Mucosa of gallbladder (tissue), 1 donor: ENCODE measurements at places on chromosomes 4 and X. TPM values are rescaled to one million over a fixed set of nuclear protein-coding genes. Genes with fewer than 3 reads are reported as not detected.

Gene SPIN2A
- total RNA-seq: 1.2 TPM

Gene STATH
- total RNA-seq: not detected

Gene MORF4L2
- total RNA-seq: 254 TPM

Gene KLKB1
- 3.7 TPM for total RNA-seq

Gene OTUD6A
- total RNA-seq: not detected

Gene KIAA1210
- total RNA-seq: not detected

Gene SSX5
- not detected for total RNA-seq

Gene ARHGAP24
- 13.6 TPM for total RNA-seq

Gene STPG2
- 2.2 TPM for total RNA-seq

Gene SUPT20HL1
- 0.12 TPM for total RNA-seq

Gene LNX1
- total RNA-seq: 32.1 TPM

Gene FOXR2
- not detected for total RNA-seq

- no peak for DNase-seq
Measured at GRCh38 chr4:184471881-184472613, 2.3 kb downstream of the IRF2 start.

GRCh38 chr4:7978489-7978888 is 38.8 kb upstream of the AFAP1 start:
- no peak for DNase-seq

DNA sequence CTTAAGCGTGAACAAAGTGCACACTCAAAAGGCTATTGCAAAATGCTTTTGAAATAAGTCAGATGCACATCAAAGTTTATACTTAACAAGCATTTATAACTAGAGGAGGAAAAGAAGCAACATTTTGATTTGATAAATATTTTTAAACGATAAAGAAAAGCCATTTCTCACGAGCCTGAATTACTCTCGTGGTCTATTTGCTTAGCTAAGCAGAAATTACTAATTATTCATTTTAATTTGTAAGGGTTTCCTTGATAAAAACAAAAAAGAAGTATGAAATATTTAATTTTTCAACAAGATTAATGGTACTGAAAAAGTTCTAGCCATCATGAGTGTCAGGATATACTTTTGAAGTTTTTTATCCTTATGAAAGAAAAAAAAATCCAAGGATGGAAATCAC is 78.2 kb downstream of the UNC5C start:
- DNase-seq: no peak

GRCh38 chr4:173858471-173858870 is 328.4 kb upstream of the HAND2 start:
- DNase-seq: no peak

- no peak for DNase-seq
Measured at GRCh38 chrX:85024044-85024443, 20.4 kb downstream of the APOOL start.

DNA sequence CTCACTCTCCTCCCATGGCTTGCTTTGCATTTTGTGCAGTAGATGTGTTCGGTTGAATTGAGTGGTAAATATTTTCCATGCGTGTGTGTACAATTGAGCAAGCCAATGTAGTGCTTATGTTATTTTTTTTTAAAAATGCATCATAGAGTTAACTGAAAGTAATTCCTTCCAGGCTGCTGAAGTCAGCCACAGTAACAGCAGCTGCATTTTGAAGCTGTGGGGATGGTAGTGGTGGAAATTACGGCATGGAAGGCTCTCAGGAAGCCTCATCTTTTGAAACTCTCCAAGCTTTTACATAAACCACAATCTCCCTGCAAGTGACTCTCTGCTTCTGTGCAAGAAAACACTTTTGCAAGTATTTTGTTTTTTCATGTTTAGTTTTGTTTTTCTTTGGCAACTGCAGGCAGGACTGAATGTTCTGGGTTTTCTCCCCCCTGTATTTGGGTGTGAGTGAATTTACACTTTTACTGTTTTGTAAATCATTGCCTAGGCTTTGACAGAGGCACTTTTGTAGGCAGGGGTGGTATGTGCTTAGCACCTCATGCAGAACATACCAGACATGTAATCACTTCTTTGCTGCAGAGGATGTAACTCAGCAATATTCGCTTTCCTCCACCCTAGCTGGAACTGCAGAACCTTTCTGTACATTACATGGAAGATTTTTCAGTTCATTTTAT is 56.2 kb downstream of the LRRC66 start:
- no peak for DNase-seq

- DNase-seq: no peak
Measured at GRCh38 chr4:8732681-8733243, 138.9 kb downstream of the HMX1 start.

GRCh38 chr4:6206771-6207290 is 6.5 kb upstream of the JAKMIP1 start:
- DNase-seq: no peak

DNA sequence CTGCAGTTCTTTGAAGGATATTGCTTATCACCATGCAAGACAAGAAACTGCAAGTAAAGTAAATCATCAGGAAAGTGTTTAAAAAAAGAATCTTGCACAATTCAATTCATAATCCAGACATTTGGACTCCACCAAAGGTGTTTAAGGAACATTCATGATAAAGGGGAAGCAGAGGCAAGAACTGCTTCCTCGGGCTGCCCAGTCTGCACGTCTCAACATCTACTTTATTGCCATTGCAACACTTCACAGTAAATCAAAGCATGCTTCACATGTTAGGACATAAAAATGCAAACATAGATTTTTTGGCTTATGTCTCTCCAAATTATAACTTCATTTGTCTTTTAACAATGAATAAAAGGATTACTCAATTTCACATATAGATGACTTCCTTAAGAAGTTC is 42.5 kb downstream of the MID1 start:
- no peak for DNase-seq

DNA sequence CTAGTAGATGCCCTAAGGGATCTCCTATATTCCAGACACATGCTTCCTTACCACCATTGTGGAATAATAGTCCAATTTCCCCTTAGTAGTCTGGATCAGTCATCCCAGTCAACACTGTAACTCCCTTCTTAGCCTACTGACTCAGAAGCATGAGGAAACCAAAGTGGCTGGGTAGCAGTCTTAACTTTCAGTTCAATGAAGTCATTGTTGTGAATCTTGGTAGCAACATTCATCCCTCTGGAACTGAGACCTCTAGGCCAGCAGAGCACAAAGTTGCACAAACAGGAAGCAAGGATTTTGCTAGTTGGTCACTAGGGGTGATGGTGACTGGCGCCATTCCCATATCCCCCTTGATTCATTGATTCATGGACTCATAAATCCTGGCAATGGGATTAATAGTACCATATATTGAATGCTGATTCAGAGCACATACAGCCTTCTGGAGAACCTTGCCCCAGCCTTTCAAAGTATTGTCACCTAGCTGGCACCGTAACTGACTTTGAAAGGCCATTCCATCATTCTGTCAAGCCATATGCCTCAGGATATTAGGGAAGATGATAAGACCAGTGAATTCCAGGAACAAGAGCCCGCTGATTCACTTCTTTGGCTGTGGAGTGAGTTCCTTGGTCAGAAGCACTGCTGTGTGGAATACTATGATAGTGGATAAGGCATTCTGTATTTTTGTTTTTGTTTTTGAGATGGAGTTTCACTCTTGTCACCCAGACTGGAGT is 19.7 kb upstream of the GPAT3 start:
- no peak for DNase-seq

- DNase-seq: no peak
Measured at GRCh38 chrX:69185886-69186285, 20.6 kb upstream of the PJA1 start.

GRCh38 chr4:4613641-4614286 is 71.9 kb upstream of the STX18 start:
- DNase-seq: no peak
